Activated CD8-positive, alpha-beta memory T cell treated with anti-CD3 and anti-CD28 coated beads for 1 hour (primary cell): ENCODE measurements at places on chromosomes 7 and 10.

GRCh38 chr10:114397651-114398145, 6.6 kb downstream of the AFAP1L2 start:
- DNase-seq = no peak

- no peak for DNase-seq
Measured at GRCh38 chr7:109213081-109213480, 643.4 kb downstream of the DNAJB9 start.

DNA sequence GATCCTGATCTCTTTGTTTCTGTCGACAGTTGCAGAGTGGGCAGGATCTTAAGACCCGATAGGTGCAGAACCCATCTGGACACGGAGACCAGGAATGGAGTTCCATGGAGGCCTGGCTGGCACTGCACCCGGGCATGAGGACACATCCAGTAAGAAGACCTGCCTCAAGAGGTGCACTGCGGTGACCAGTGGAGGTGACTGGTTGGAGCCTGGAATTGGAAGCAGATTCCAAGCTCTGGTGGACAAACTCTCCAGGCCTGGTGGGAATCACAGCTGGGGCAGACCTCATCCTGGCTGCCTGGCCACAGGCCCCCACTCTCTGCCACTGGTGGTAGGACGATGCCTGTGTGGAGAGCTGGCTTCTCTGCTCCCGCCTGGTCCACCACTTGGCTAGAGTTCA, 31.0 kb downstream of the ZNF775 start:
- no peak for DNase-seq

GRCh38 chr10:7956508-7956907, 98.0 kb upstream of the GATA3 start:
- no peak for DNase-seq

DNA sequence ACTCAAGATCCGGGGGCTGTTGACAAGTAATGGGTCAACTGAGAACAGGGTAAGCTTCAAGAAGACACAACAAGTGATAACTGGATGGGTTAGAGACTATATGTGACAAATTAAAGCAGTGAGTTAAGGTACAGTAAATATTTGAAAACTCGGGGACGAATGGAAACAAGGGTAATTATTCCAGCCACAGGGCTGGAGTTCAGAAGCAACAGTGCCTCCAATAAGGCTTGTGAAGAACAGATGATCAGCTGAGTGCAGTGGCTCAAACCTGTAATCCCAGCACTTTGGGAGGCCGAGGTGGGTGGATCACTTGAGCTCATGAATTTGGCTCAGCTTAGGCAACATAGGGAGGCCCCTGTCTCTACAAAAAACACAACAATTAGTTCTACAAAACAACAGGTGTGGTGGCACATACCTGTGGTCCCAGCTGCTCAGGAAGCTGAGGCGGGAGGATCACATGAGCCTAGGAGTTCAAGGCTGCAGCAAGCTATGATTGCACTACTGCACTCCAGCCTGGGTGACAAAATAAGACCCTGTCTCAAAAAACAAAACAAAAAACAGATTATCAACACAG, 20.5 kb upstream of the DLD start:
- DNase-seq = no peak

DNA sequence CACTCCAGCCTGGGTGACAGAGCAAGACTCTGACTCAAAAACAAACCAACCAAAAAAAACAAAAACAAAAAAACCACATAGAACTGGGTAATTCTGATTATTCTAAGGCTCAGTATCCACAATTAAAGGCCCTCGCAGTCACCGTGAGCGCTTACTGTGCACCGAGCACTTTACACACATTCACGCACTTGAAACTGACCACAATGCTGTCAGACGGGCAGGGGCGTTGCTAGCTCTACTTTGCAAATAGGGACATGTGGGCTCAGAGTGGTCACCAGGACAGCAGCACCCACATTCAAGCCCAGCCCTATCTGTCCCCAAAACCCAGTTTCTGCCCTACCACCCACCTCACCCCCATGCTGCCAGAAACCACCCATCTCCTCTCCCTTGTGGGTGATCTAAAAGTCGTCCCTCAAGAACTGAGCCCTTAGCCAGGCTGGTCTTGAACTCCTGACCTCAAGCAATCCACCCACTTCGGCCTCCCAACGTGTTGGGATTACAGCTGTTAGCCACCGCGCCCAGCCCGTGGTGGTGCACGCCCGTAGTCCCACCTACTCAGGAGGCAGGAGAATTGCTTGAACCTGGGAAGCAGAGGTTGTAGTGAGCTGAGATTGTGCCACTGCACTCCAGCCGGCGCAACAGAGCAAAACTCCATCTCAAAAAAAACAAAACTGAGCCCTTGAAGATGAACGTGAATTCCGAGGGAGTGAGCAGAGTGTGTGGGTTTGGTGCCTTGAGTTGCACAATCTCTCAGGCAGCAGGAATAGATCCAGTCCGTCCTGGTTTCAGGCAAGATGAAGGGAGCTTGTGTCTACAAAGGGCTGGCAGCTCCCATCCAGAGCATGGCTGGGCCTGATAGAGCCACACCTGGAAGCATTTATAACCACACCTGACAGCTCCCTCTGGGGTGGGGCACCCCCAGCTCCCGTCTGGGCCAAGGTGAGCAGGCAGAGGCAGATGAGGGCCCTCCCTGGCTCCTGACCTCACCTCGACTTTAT, 5.4 kb upstream of the HSPB1 start:
- DNase-seq = no peak

- no peak for DNase-seq
Measured at GRCh38 chr7:28830846-28831245, 127.3 kb downstream of the TRIL start.

- no peak for DNase-seq
Measured at GRCh38 chr7:151245360-151246101, 3.0 kb downstream of the SMARCD3 start.

DNA sequence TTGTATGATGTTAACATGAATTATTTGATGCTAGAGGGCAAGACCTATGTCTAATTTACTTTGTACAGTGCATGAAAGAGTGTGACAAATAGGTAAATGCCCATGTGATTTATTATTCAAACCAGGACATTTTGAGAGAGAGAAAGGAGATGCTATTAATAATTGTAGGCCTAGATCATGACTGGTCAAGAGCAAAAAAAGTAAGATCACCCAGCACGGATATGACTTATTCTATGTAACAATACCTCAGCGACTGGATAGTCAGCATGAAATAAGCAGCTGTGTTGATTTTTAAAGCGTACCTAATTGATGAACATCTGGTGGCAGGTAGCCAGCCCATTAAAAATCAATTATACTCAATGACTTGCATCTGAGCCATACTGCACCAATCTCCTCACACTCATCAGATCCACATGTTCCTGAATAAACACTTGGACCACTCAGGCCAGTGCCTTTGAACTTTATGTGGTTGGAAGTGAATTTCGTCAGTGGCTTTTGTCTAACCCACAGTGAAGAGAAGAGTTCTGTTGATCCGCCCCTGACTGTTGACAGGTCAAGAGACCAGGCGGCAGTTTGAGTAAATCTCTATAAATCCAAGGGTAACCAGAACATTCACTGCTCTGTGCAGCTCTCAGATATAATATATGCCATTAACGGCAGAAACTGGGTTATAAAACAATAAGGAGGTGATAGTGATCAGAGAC, 435.3 kb downstream of the MDFIC start:
- DNase-seq = no peak

- no peak for DNase-seq
Measured at GRCh38 chr10:101123085-101123814, 7.8 kb upstream of the TLX1 start.

- DNase-seq = no peak
Measured at GRCh38 chr7:28862595-28863272, 95.4 kb downstream of the TRIL start.

DNA sequence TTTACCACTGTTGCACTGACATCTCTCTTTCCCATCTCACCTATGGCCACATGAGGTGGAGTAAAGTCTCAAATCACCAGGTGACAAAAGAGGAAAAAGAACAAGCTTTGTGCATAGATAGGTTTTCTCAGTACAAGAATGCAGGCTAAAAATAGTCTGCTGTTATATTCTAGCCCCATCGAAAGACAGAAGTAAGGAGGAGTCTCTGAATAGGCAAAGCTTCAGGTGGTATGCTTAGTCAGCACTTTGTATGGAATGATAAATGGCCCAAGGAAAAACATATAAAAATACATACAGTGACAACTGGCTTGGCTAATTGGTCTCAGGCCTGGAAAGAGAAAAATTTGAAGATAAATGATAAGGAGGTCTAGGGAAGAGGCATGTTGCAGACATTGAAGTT, 39.6 kb upstream of the KCND2 start:
- DNase-seq = no peak

DNA sequence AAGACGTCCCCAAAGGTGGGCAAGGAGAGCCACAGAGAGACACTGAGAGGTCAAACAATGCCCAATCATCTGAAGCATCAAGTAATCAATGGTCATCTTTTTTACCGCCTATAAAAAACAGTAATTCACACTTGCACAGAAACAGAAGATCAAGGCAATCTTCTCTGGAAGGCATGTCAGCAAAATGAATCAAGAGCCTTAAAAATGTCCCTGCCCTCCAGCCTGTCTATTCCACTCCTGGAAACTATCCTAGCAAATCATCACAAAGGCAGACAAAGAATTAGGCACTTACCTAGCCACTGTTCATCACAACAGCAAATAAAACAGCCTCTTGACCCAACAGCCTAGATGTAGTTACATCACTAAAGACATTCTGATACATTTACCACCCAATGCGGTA, 48.9 kb downstream of the FAM53B start:
- DNase-seq = no peak

- DNase-seq = no peak
Measured at GRCh38 chr10:26714415-26715136, 17.1 kb downstream of the PDSS1 start.

DNA sequence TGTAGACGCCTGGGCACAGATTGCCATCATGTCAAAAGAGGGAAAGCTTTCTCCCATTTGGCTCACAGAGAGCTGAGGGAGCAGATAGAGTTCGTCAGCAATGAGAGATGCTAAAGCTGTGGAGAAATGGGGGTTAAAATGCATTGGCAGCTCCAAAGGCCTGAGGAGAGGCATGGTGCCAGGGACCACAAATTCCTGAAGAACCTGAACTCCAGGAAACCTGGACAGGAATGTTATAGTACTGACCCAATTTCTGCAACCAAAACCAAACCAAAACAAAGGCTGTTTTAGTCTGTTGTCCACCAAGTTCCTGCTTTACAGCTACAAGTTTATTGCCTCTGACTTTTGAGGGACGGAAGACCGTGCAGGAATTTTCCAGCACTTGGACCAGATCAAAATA, 575.7 kb downstream of the REEP3 start:
- no peak for DNase-seq

DNA sequence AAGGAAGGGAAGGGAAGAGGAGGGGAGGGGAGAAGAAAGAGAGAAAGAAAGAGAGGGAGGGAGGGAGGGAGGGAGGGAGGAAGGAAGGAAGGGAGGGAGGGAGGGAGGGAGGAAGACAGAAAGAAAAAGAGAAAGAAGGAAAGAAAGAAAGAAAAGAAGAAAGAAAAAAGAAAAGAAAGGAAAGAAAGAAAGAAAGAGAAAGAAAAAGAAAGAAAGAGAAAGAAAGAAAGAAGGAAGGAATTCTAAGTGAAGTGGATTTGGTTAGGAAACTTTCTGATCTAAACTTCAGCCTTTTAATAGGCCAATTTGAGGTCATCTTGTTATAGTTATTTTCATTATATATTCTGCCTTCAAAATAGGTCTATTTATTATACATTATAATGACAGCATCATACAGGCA, 4.3 kb downstream of the CAV2 start:
- no peak for DNase-seq

DNA sequence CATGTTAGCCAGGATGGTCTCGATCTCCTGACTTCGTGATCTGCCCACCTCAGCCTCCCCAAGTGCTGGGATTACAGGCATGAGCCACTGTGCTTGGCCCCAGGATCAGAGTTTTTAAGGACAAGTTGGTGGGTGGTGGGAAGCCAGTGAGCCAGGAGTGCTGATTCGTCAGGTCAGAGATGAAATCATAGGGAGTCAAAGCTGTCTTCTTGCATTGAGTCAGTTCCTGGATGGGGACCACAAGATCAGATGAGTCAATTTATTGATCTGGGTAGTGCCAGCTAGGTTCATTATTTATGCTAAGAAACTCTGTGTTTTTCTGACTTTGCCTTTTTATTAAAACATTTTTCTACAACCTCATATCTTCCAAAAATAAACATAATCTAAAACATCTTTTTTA, 423.8 kb downstream of the ARL4A start:
- DNase-seq = no peak

DNA sequence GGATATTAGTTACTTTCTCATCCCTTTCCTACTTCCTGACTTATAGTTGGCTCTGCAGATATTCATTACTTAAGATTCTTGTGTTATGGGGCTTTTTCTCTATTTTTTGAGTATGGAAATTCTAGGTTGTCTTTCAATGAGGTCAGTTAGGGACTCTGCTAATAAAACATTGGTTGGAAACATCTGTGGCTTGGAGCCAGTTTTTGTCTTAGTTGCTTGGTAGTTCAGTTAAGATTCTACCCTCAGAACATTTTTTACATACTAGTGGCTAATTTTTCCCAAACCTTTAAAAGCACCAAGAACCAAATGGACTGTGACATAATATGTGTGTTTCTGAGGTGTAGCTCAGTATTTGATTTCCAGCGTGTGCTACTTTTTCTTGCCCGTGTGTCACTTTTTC, 305.6 kb upstream of the FZD1 start:
- DNase-seq = no peak

GRCh38 chr10:24483701-24484100, 240.0 kb downstream of the ARHGAP21 start:
- DNase-seq = no peak

DNA sequence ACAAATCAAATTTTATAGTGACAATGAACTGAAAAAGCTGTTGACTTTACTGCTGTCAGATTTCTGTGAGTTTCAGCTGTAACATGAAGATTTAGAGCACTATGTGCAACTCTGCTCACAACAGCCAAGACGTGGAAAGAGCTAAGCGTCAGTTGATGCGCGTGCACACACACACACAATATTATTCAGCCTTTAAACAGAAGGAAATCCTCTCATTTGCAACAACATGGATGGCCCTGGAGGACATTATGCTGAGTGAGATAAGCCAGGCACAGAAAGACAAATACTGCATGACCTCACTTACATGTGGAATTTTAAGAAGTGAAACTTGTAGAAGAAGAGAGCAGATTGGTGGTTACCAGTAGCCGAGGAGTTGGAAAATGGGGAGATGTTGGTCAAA, 82.8 kb upstream of the FRMD4A start:
- DNase-seq = no peak

DNA sequence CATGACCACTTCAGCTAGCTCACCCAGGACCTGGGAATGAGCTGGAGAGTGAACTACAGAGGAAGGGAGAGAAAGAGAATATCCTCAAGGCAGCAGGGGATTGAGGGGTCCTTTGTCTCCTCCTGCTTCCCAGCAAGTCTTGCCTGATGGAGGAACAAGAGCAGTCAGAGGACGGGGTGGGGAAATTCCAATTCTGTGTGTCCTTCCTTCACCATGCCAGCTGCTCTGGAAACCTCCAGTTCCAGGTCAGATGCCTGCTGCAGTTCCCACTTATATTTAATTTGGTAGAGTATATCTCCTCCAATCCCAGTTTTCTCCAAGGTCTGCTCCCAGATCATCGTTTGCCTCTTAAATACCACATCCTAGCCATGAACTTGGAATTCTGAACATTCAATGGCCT, 21.4 kb upstream of the LEP start:
- DNase-seq = no peak

- no peak for DNase-seq
Measured at GRCh38 chr7:2200584-2200980, 32.2 kb downstream of the MAD1L1 start.
